RWPE1 (cell line): ENCODE measurements at places on chromosomes 2 and 18.

DNA sequence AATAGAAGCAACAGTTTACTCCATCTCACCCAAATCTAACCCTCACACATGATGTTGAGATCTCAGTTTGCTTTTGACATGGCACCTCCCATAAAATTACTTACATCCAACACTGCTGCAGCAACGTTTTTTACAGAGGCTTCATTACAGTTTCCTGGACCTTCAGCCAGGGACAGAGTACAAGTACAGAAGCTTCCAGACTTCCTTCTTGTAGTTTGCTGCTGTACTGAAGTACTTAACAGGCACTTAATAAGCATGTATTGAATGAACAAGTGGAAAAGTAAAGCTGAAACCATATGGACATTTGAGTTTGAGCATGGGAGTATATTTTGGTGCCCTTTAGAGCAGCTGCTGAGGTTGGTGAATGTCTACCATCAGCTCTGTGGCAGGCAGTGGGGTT, 514.2 kb downstream of the PTPRM start:
- DNase-seq: no peak

DNA sequence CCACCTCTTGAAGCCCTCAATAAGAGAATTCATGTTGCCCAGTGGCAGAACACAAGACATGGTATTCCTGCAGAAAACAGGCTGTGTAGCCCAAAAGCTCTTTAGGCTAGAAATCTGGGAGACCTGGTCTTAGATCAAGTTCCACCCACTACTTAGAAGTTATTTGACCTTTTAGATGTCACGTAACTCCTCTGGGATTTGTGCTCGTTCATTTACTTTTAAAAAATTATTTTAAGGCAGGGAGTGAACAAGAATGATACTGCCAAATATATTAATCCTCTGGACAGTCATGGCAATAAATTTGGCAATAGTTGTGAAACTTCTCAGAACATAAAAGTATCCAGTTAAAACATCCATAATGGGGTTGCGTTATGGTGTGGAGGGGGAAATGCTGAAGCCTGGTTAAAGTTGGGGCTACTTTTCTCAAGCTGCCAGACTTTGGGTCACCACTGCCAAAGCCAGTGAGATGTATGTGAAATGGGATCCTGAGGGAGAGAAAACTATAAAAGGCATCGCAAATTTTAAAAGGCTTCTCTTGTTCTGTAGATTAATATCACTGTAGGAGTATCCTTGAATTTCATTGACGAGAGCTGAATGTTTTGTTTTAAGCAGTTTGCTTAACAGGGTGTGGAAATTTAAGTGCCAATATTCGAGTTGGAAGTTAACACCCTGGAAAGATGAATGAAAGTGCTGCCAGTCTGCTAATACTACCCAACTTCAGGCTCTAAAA, 15.8 kb downstream of the DAPL1 start:
- no peak for DNase-seq

DNA sequence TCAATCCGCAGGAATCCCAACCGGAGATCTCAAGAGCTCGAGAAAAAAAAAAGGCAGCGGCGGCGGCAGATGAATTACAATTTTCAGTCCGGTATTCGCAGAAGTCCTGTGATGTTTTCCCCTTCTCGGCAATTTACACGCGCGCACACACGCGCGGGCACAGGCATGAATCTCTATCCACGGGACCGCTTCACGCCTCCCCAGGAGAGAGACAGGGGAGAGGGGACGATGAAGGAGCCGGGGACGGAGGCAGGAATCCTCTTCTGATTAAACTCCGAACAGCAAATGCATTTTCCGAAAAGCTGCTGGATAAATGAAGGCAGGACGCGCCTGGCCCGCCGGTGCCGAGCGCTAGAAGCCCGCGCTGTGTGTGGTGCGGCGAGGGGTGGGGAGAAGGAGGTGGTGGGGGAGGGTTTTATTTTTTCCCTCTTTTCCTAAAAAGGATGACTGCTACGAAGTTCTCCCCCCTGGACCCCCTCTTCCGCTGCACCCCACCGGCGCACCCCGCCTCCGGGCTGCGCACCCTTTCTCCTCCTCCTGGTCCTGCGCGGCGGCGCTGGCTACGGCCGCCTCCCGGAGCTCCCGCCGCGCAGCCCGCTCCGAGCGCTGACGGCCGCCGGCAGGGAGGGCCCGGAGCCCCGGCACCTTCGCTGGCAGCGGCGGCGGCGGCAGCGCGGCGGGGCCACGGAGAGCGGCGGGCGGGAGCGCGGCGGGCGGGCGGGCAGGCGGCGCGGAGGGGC, at the start of gene BCL2:
BCL2 (minus strand) TSS at position 387 of the 740 bp plus-strand sequence.
- DNase-seq: peak; percentile 25

GRCh38 chr2:139805441-139805840, 1025.3 kb upstream of the NXPH2 start:
- DNase-seq: no peak

- DNase-seq: no peak
Observed at GRCh38 chr2:225355788-225356187, 43.7 kb upstream of the NYAP2 start.

DNA sequence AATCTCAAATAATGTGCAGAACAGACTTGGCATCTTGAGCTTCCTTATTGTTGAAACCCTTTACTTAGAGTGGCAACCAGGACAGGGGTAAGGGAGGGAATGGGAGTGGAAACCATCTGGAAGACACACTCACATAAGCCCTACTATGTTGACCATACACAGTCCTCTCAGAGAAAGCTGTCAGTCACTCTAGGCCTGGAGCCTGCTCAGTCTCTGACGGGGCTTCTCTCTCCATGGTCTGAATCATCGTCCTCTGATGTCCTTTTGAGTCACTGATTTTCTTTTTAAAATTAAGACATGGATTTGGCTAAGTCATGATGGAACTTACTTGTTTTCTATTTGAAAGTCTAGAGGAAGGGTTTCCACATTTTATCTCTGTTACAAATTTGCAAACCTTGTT, 74.0 kb downstream of the MYO1B start:
- DNase-seq: peak; percentile 30

DNA sequence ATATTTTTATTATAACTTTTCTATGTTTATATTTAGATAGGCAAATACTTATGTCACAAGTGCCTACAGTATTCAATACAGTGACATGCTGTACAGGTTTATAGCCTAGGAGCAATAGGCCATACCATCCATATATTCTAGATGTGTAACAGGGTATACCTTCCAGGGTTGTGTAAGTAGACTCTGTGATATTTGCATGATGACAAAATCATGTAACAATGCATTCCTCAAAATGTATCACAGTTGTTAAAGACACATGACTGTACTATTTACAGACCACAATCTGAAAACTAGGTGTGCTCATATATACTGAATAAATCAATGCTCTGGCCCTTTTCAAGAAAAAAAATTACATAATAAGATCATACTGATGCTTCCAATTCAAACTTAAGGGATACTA, 433.2 kb upstream of the RGPD4 start:
- DNase-seq: no peak
